Foreskin keratinocyte (primary cell): ENCODE measurements at places on chromosomes 7 and 10.

GRCh38 chr7:117531595-117532244 lies 51.9 kb downstream of the CFTR start:
- no peak for DNase-seq

DNA sequence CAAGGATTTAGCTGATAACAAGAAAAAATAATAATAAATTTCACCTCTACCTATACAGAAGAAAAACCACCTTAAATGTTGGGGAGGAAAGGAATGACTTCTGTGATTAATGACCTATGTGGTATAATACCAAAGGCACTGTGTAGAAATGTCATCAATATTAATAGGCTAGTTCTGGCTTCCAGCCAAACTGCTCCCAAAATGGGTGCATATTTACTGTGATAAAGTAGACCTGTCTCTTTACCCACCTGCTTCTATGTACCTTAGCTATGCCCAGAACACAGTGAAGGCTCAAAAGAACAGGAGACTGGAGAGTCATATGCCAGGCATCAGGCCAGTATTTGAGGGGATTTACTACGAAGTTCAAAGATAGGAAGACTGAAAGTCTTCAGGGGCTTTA lies 76.0 kb downstream of the ATE1 start:
- DNase-seq: no peak

DNA sequence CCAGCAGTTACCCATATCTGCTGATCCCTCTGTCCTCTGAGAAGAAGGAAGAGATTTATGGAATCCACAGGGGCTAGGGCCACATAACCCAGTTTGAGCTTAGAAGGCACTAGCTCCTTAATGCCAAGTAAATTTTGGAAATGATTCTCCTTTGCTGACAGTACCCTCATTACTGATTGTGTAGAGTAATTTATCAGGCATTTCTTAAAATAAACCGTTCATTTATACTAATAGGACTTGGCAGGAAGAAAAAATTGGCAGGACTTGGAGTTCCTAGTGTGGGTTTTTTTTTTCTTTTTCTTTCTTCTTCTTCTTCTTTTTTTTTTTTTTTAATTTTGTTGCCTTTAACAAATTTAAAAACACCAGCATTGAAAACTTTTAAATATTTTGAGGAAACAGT lies 645.7 kb downstream of the SUGCT start:
- DNase-seq: no peak

GRCh38 chr7:273327-273726 lies 16.6 kb upstream of the FOXL3 start:
- DNase-seq: no peak

DNA sequence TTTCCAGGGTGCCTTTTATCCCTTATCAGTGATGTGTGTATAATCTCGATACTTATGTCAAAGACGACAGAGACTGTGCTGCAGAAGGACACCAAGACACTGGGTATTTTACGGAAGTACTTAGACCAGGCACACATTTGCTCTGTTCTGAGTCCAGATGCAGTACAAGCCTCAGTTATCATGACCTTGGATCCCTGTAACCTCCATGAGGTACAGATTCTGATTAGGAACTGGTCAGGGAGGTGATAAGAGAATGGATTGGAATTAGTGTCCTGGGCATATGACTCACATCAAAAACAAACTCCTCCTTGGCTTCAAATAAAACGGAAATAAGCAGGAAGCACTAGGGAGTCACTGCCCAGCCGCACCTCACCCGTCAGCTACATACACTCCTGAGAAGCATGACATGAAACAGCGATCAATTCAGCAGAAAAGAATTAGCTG lies 146.5 kb downstream of the SFMBT2 start:
- DNase-seq: peak; percentile 50

DNA sequence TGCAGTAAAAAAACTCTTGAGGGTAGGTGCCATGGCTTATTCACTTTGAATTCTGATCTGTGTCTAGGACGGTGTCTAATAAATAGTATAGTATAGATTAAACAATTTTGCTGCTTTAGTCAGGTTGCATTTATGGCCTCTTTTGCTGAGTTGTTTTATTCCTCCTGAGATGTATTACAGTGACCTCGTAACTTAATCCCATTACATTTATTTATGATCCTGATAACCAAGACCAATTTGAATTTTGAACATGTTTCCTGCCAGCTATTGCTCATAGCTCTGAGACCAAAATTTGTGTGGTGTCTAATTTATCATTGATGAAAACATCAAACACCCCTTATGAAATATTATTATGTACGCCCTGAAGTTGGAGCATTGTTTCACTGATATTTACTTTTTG lies 381.9 kb upstream of the SEMA3C start:
- DNase-seq: no peak
